ENCODE measurements at places on chromosomes 5 and 9.

DNA sequence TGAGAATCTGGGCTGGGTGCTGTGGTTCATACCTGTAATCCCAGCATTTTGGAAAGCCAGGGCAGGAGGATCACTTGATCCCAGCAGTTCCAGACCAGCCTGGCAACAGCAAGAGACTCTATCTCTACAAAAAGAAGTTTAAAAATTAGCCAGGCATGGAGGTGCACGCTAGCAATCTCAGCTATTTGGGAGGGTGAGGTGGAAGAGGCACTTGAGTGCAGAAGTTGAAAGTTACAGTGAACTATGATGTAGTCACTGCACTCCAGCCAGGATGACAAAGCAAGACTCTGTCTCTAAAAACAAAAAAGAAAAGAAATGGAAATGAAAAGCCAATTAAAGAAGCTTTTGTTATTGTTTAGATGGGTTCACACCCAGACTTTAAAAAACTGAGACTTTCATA lies 131.6 kb upstream of the RASA1 start:
- DNase-seq, result no peak

DNA sequence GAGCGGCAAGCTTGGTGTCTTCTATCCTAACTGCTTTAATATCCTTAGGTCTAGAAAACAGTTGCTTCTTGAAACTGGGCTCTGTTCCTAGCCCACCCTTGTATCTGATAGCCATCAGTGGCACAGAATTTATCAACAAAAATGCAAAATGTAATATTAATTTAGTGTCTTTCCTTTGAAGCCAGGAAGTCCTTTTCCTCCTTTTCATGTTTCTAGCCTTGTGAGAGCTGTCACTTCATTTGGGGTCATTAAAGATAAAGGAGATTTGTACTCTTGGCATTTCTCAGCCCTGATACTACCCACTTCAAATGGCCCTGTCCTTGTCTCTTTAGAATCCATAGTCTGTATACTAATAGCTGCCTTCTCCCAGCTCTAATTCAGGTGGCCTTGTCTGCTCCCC lies 111.0 kb downstream of the GAS1 start:
- DNase-seq, result no peak

DNA sequence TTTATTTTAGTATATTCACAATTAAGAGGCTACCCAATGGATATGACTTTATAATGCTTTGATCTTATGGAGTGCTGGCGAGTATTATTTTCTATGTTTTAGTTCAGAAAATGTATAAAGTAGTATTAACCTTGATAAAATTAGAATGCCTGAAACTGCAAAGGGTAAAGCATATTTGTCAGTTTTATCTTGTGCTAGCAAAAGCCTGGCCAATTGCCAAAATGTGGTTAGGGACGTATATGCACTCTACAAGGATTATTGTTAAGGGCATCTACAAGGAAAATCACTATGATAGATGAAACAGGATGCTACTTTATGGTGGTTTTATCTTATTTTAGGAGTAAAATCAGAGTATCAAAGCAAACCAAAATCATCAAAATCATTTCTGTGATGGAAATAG lies 281.7 kb downstream of the CCDC171 start:
- DNase-seq, result no peak

GRCh38 chr5:176725521-176726280 lies 78.4 kb downstream of the TSPAN17 start:
- DNase-seq, result no peak

DNA sequence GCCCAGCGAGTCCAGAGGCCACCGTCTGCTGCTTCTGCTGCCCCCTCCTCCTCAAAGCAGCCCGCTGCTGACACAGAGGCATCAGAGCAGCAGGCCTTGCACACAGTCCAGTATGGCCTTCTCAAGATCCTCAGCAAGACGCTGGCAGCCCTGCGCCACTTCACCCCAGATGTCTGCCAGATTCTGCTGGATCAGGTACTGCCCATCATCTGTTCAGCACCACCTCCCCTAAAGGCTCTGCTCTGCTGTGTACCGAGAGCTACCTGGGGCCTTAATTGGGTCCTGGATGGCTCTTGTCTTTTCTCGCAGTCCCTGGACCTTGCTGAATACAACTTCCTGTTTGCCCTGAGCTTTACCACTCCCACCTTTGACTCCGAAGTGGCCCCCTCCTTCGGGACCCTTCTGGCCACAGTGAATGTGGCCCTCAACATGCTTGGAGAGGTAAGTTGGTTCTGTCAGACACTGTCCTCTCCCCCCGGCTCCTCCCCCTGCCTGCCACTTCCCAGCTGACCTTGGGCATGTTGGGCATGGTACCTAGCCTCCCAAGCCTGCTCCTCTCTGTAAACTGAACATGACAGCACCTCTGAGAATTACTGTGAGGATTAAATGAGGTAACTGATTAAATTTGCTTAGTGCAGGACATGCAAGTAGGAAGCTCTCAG lies 22.7 kb downstream of the SH3GLB2 start:
- DNase-seq, result no peak

Measured in activated CD4-positive, alpha-beta T cell treated with anti-CD3 and anti-CD28 coated beads for 4 hours (primary cell).